ENCODE measurements at places on chromosomes 1 and 21.

- DNase-seq, result no peak
These were observed 437.0 kb downstream of the SIPA1L2 start for GRCh38 chr1:232192781-232193450.

DNA sequence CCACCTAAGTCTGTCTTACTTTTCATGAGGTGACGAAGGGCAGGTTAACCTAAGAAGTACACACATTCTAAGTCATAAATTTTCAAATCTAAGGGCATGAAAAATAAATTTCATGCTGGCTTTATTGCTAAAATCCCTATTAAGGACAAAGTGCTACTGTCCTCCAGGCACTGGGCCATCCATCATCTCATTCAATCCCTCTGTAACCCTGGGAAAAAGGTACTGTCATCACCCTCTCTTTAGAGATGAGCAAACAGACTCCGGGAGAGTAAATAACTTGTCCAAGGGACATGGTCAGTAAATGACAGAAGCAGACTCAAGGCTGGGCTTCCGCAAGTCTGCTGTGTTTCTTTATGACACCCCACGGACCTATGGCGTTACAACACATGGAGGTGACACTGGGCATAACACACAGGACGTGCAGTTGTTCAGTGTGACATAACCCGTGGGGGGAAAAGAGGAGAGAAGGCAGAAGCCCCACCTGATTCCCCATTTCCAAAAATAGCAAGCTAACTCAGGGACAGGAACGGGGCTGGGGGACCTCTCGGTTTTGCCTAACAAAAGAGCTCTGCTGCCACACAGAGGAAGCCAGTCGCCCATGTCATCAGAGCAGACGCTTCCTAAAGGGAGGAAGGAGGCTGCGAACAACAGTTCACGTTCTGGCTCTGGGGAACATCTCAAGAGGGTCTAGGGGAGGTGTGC, 12.5 kb upstream of the SRM start:
- peak; percentile 24 for DNase-seq

GRCh38 chr1:55443175-55443915, 228.2 kb upstream of the USP24 start:
- DNase-seq, result no peak

- no peak for DNase-seq
These were observed 13.0 kb upstream of the RNF19B start for GRCh38 chr1:32977546-32978087.

DNA sequence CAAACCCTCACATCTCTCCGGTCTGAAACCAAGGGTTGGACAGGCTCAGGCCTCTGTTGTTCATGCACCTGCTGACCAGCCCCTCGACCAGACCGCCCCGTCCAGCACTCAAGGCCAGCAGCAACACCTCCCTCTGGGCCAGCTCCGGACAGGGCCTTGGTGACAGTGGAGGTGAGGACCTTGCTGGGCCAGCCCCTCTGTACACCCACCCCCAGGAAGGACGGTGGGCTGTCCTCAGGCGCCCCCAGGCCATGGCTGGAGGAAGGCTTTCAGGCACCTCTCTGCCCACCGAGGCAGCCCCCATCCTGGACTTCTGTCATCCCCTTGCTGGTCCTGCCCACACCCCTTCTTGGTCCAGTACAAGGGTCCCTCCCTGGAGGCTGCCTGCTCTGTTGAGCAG, 48.6 kb downstream of the MEGF6 start:
- DNase-seq, result no peak

GRCh38 chr1:21294266-21294989, 4.2 kb upstream of the ECE1 start:
- DNase-seq, result peak; percentile 81

DNA sequence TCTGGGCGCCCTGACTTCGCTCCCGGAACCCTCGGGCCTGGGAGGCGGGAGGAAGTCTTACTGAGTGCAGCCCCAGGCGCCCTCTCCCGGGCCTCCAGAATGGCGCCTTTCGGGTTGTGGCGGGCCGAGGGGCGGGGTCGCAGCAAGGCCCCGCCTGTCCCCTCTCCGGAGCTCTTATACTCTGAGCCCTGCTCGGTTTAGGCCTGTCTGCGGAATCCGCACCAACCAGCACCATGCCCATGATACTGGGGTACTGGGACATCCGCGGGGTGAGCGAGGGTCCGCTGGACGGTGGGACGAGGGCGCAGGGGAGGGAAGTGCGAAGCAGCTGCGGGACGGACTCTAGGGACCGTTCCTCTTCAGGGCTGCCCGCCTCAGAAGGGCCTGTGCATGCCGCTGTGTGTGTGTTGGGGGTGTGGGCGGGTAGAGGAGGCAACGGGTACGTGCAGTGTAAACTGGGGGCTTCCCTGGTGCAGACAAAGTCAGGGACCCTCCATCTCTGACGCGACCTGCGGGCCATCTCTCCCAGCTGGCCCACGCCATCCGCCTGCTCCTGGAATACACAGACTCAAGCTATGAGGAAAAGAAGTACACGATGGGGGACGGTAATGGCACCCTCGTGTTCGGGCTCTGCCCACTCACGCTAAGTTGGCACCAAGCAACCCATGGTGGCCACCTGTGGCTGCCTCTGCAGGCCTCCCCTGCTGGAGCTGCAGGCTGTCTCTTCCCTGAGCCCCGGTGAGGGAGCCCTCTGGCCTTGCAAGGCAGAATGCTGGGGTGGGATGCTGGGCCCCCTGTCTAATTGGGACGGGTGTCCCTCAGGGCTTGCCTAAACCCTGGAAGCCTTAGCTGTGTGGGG, at the start of gene GSTM1:
Gene GSTM1, plus strand, starts transcription at position 177 of the 859 bp plus-strand sequence. Its CDS starts 57 bp downstream, at position 234.
- no peak for DNase-seq

GRCh38 chr21:28590676-28591075, 402.0 kb downstream of the LTN1 start:
- DNase-seq, result no peak

DNA sequence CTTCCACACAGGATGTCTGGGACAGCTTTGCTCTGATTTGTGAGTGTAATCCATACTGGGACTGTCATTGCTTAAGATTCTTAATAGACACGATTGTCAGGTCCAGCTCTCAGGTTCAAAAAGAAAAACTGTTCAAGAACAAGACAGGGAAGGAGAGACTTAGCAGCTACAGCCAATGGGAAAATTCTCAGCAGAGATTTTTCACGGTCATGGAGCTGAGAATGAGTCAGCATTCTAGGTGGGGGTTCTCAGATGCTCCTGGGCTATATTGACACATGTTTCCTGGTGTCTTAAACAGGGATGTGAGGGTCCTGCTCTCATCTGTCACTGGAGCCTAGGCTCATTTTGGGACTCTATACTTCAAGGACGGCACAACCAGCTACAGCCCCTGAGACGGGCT, 318.3 kb downstream of the RRAGC start:
- no peak for DNase-seq

GRCh38 chr1:154975409-154976059, 1.1 kb downstream of the CKS1B start:
- no peak for DNase-seq

DNA sequence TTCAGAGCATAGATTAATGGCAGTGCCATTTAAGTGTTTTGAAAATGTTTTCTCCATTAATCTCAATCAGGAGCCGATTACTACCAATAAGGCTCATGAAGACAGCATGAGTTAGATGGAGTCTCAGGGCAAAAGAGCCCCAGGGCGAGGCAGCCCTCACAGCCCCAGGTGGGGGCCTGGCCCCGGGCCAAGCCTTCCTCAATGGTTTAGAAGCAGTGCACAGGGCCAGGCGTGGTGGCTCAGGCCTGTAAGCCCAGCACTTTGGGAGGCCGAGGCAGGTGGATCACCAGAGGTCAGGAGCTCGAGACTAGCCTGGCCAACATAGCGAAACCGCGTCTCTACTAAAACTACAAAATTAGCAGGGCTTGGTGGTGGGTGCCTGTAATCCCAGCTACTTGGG, 348.1 kb upstream of the VAMP3 start:
- DNase-seq, result no peak

DNA sequence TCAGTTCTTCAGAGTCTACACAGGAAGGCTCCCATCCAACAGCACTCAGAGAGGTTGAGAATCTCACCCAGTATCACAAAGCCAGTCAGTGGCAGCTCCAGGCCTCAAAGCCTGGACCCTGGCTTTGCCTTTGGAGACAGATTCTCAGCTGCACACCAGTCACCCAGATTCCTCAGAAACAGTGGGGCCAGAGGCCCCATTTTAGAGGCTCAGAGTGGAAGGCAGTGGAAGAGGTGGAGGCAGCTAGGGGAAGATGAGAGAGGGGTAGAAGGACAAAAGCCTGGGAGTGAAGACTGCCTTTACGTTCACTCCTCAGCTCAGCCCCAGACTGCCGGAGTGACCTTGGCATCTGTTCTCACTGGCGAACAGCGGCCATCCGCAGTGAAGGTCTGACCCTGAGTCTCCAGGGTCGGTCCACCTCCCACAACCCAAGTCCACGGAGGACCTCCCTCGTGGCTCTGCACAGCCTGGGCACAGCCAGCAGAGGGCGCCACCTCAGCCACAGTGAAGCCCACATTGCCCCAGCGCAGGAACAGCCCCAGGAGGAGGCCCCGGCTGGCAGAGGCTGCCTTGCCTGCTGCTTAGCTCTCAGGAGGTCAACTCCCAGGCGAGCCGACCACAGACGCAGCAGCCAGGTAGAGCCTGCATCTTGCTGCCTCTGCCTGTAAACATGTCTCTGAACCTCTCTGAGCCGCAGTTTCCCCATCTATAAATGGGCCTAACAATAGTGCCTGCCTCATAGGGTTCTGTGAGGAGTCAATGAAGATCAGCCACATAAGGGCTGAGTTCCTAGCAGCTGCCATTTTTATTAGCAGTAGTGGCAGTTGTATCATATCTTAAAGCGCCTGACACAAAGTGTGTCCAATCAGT, 5.9 kb upstream of the FNDC5 start:
- peak; percentile 36 for DNase-seq

GRCh38 chr1:235919833-235920441, 53.2 kb upstream of the LYST start:
- no peak for DNase-seq

DNA sequence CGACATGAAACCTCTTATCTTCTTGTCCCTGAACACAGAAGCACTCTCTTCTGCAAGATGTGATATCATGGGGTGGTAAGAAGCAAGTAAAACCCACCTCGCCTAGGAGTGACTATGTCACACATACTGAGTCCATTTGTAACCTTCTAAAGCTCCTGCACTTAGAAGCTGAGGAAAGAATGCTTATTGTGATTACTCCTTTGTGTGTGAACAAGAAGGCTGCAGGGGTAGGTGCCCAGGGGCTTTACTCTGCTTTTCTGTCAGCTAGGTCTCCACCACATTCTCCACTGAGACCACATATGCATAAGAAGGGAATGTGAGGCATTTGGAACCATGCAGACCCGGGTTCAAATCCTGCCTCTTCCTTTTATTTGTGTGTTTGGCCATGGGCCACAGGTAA, 144.3 kb downstream of the DMRTA2 start:
- DNase-seq, result no peak

GRCh38 chr1:184789884-184790283, 35.2 kb upstream of the EDEM3 start:
- DNase-seq, result no peak

DNA sequence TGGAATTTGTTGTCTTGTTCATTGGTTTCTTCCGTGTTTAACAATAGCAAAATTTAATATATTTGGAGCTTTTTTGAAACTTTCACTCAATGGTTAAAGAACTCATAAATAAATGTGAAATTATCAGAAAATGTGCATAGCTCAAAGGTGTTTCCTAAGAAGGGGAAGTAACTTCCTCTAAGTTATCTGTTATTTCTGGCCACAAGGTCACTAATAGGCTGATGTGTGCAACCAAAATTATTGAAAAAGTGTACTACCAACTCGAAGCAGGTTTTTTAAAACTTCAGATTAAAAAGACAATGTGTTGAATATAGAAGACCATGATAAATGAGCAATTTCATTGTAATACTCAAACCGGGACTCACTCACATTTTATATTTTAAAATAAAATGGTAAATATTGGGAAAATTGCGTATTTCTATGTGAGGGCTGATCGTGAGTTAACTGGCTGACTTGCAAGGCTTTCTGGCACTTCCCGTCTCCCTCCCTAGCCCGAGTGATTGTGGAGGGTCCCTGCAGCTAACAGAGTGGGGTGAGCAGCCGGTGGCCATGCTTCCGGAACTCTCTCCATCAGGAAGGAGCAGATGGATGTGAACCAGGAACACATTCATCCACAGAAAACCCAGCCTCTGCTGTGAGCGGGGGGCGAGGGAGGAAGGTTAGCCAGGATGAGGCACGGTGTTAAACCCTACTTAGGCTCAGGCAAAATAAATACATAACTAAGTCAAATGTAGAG, 96.9 kb downstream of the ERG start:
- DNase-seq, result no peak

- DNase-seq, result peak; percentile 19
These were observed 147.8 kb upstream of the MAGI3 start for GRCh38 chr1:113242481-113242880.

DNA sequence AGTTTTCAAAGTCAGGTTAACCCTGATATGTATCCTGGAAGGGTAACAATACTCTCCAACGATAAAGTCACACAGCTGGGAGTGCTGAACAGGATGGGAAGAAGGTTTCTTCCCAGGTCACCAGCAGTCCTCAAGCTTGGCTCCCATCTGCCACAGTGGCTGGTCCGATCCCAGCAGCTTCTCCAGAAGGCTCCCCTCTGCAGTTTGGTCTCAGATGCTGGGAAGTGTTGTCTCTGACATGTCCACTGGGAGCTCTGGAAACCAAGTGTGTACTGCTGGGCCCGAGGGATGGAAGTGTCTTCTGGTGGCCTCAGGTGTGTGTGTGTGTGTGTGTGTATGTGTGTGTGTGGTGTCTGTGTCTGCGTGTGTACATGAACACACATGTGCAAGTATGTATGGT, 16.4 kb upstream of the GNL2 start:
- no peak for DNase-seq

GRCh38 chr1:207006914-207007313, 25.6 kb downstream of the C1orf116 start:
- DNase-seq, result no peak

GRCh38 chr21:35648512-35648911, 411.8 kb downstream of the SETD4 start:
- no peak for DNase-seq
